Stimulated activated naive CD8-positive, alpha-beta T cell treated with anti-CD3 and anti-CD28 coated beads, Interleukin-15, Interleukin-2, amounts not matched to agents 100 U/mL and 50 U/mL, for 24 hours (primary cell): ENCODE measurements at places on chromosomes 16 and 17.

- DNase-seq: no peak
Observed at GRCh38 chr17:17021194-17021863, 20.9 kb upstream of the MPRIP start.

DNA sequence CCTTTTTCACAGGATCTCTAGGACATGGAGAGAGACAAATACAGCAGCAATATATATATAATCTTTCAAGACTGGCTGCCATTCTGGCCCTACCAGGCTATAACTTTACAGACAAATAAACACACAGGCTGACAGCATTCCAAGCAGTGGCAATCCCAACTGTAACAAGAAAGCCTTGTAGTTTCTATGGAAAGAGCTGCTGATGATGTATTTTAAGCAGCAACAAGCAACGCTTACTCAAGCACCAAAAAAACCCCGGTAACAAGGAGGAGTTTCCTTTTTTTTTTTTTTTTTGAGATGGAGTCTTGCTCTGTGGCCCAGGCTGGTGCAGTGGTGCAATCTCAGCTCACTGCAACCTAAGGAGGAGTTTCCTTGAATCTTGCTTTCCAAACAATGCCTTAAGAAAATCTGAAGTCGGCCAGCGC is 23.2 kb downstream of the LSM12 start:
- no peak for DNase-seq

- DNase-seq: no peak
Observed at GRCh38 chr16:50169555-50170096, 16.5 kb downstream of the TENT4B start.

DNA sequence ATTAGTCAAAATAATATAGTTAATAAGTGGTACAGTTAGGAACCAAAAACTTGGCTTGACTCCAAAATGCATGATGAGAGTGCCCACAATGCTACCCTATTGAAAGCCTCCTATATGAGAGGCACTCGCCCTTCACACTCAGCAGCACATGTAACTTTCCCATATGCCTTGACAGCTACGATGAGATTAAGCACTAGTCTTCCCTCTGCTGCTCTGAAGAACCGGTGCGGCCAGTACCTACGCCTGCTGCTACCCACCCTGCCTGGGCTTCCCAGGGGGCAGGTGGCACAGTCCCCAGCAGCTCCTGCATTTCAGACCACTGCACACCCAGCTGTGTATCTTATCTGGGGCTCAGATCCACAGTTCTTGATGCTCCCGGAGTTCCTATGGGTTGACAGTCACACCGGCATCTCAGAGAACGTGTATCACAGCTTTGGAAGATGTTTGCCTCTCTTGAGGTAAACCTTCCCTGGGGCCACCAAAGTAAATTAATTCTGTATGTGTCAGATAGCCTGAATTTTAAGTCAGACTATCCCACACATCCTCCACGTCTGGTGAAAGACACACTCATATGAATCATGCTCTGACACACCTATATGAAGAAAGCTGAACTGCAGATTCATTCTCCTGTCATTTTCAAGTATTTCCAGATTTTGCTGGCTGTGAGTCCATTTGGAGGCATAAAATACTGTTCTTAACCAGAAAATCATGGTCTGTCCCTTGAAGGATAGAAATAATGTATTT is 77.8 kb downstream of the MYH10 start:
- DNase-seq: no peak

DNA sequence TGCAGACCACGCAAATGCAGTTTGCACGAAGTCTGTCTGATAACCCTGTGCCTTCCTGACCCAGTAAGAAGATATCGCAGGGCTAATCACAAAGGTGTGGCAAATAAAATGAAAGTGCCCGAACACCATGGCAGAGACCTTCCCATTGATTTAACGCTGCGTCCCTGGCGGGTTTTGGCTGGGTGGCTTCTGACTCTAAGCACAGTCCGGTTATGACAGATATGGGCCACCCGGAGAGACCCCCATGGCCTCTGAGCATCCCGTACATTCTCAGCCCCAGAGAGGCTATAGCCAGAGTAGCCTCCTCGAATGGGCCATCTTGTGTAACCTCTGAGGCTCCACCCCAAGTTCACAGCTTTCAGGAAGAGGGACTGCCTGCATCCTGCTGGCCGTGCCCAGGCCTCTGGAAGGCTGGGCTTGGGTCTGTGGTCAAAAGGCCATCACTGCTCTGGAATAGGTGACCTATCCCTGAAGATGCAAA is 5.5 kb downstream of the FOXC2 start:
- DNase-seq: no peak

DNA sequence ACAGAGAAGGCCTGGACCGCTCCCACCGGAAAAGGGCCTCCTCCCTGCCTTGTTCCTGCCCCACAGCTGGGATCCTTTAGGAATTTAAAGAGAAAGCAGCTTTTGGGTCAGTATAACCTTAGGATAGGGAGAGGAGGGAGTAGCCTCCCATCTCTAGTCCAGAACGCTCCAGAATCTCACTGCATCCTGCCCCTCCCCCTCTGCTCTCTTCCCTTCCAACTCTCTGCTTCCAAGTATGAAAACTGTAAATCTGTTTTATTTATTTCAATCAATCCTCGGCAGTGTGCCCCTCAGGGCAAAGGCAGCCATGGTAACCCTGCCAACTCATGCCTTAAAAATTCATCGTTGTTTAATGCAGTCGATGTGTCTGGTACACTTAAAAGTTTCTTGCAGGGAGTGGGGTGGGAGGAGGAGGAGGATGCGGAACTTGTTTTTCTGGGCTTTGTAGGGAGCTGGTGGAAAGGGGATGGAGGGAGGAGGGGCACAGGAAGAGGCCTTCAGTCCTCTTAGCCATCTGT is 21.2 kb upstream of the MTSS2 start:
- DNase-seq: no peak

- DNase-seq: no peak
Observed at GRCh38 chr16:75075688-75076268, 40.8 kb downstream of the LDHD start.

GRCh38 chr16:49000594-49000993 is 281.0 kb downstream of the CBLN1 start:
- DNase-seq: no peak

DNA sequence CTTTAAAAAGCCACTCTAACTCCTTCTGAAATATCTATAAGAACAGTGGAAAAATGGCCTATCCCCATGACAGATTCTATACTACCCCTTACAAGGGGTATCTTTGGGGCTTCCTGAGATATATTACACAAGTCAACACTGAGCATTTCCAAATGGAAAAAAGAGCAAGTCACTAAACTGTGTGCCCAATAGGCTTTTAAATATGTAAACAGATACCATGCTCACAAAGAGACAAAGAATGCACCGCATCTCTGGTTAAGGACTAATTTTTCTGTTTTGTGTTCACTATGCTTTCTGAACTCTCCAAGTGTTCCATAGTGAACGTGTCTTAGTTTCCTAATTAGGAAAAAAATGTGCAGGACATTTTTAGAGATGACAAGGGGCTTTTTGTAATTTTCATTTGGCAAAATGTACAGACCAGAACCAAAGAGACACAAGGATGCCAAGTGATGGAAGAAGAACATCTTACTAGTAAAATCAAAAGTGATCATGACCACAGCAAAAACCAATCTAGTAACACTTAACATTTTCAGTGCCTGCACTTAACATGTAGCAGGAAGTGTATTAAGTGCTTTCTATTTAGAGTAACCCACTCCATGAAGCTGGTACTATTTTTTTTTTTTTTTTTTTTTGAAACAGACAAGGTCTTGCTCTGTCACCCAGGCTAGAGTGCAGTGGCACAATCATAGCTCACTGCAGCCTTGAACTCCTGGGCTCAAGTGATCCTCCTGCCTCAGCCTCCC is 21.5 kb downstream of the MYH11 start:
- no peak for DNase-seq

DNA sequence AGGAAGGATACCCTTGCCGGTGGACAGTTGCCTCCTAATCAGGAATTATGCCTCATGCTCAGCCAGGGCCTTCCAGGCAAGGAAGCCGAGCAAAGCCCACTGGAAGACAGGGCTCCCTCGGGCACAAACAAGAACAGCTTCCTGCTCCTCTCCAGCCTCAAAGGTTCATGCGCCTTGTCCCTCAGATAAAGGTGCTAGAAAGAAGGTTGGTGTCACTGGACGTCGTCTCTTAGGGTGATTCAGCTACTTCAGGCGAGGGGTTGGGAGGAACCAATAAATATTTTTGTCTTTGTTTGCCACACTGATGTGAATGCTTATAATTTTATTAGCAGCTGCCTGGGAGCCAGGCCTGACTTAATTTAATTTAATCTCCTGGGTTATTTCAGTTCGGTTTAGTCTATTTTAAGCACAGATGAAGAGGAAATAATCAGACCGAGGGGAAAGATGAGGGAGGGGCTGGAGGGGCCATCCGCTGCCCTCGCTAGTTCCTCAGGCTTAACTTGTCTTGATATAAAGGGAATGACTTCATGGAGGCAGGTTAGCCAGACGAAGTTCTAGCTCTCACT is 171.8 kb upstream of the CACNG5 start:
- DNase-seq: no peak

DNA sequence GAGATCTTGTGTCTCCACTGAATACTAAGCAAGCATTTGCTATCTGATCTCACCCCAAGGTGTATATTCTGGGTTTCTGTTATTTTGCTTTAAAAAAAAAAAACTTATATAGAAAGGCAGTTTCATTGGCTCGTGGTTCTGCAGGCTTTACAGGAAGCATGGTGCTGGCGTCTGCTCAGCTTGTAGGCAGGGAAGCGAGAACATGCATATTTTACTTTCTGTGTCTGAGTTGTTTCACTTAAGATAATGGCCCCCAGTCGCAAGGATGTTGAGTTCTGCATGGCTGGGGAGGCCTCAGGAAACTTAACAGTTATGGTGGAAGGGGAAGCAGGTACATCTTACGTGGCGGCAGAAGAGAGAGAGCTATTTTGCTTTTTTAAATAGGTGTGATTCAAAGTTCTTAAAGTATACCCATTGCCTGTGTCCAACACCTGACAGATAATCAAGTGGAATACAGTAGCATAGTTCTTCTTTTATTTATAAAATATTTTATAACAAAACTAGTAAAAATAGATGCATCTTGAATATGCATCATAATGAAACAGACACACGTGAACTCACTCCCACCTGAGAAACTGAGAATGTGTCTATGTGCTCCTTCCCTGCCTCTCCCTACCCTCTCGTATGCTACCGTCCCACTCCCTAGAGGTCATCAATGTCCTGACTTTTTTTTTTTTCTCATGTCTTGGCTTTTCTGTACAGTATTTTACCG is 15.4 kb upstream of the ARHGAP17 start:
- DNase-seq: no peak

- no peak for DNase-seq
Observed at GRCh38 chr17:40539711-40540411, 25.4 kb downstream of the CCR7 start.

- no peak for DNase-seq
Observed at GRCh38 chr17:28883967-28884702, 13.4 kb downstream of the FLOT2 start.

GRCh38 chr16:56388209-56388608 is 37.1 kb downstream of the AMFR start:
- DNase-seq: no peak

DNA sequence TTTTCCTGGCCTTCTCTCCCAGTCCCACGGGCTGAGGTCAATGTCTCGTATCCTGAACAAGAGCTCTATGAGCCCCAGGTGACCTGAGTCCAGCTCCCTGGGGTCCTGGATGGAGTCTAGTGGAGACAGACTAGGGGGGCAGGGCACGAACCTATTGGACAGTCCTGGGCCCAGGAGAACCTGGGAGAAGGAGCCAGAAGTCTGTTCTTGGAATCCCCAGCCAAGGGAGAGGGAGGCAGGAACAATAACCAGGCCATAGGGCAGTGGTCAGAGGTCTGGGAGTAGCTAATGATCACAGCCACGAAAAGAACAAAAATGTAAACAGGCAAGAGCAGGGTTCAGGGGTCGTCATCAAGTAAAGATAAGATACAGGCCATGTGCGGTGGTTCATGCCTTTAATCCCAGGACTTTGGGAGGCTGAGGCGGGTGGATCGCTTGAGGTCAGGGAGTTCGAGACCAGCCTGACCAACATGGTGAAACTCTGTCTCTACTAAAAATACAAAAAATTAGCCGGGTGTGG is 60.8 kb downstream of the COPRS start:
- DNase-seq: no peak

DNA sequence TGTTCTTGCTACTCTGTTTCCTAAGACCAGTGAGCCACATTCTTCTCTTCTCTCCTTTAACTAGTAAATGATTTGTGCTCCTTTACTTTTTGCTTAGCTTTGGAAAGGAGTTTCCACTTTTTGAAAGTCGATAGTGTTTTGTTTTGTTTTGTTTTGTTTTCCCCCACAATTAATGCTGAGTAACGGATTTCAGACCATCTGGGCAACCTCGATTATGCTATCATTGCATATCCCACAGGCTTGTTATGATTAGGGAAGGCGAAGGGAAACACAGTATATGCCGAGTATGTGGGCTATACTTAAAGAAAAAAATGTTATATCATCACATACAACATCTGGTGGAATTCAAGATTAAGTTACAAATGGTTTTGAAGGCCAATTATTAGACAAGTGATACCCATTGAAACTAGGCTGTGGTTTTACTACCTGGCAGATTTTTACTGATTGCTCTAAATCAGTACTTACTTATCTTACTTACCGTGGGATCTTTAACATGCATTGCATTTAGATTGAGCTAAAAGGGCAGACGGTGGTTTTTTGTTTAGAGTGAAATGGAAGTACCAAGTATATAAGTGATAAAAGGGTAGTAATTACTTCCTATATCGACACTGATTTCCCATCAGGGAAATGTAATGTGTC is 361.3 kb upstream of the SOX9 start:
- DNase-seq: no peak

- no peak for DNase-seq
Observed at GRCh38 chr17:51050291-51051033, 70.2 kb downstream of the SPAG9 start.

DNA sequence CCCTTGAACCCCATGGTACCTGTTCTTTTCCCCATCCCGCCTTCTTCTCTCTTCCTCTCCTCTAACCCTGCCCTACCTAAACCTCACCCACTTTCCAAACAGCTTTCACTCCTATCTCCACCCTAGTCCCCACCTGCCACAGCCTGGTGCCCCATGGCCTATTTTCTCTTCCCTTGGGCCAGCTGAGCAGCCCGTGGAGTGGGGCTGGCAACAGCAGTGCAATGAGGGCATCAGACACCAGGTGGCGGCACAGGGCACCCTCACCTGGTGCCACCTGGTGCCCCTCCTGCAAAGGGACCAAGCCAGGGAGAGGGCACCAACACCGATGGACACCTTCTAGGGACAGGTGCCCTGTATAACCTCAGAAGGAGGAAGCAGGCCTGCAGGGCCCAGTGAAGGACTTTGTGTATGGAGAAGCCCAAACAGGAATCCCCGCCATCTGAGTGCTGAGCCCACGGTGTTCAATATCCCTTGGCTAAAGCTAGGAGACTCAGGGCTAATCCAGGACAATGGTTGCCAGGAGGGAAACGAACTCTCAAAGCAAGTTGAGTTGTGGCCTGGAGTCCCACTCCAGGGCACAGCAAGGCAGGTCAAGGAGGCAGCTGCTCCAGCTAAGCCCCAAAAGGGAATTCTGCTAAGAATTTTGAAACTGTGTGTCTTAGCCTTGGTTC is 4.0 kb upstream of the ABCC3 start:
- peak; percentile 70 for DNase-seq

- DNase-seq: no peak
Observed at GRCh38 chr17:38572669-38573365, 32.9 kb downstream of the SRCIN1 start.

- DNase-seq: no peak
Observed at GRCh38 chr17:68199837-68200688, 47.8 kb upstream of the AMZ2 start.

GRCh38 chr17:7218758-7219157 is 878 bp downstream of the DLG4 start:
- no peak for DNase-seq
